NT2/D1 (cell line): ENCODE measurements at places on chromosomes 1 and 21.

DNA sequence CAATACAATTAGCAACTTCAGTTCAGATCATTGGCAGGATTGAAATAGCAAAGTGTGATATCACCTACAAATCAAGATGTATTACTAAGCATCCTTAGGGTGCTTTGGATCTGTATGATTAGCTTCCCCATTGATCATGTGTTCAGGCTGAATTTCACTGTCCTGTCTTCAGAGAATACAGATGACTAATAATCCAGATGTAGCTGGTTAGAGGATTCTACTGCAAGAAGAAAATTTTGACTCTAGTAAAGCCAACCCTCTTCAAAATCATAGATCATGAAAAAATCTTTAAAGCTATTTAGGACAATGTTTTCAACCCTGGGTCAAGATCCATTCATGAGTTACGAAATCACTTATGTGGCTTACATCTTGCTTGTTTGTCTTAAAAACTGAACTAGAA is 184.4 kb downstream of the PTGER3 start:
- DNase-seq, result no peak

DNA sequence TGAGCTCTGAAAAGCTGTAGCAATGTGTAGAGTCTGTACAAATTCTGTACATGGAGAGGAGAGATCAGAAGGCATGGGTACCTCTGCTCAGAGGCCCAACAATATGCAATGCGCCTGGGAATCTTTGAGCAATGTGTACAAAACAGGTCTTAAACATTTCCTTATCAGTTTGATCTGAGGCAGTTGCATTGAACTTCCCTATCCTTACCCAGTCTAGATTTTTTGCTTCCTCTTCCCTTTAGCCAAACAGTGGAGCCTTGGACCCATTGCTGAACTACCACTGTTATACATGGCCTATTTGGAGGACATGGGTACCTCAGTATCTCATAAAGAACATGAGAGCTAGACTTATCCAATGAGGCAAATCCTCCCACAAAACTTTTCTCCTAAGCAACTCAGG is 12.6 kb upstream of the MNDA start:
- no peak for DNase-seq

GRCh38 chr1:214028649-214029406 is 41.1 kb downstream of the PROX1 start:
- DNase-seq, result no peak

DNA sequence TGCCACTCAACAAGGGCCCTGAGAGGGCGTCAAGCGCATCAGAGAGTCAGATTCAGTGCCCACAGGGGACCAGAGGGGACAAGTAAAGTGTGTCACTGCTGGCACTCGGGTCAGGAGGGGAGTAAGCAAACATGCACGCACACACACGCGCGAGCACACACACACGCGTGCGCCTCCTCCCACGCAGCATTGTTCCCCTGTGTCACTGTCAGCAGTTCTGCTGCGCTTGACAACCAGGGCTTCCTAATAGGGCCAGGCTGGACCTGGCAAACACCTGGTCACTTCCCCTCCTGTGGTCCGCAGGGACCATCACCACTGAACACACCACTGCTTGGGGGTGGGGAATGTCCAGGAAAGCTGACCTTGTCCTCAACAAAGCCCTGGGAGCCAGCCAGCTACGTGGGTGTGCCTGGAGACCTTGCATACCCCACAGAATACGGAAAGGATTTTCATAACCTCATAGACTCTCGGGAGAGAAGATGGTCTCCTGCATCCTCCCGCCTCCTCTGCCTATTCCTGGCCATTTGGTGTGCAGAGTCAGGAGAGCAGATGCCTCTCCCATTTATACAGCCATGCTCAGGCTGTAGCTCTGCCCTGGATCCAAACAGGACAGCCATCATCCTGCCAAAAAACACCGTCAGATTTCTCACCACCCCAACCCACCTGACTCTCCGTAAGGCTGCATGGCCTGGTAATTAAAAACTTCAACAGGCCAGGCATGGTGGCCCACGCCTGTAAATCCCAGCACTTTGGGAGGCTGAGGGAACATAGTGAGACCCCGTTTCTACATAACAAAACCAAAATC is 73.2 kb downstream of the SSBP3 start:
- DNase-seq, result no peak

GRCh38 chr1:5571438-5571837 is 420.8 kb downstream of the NPHP4 start:
- DNase-seq, result no peak

DNA sequence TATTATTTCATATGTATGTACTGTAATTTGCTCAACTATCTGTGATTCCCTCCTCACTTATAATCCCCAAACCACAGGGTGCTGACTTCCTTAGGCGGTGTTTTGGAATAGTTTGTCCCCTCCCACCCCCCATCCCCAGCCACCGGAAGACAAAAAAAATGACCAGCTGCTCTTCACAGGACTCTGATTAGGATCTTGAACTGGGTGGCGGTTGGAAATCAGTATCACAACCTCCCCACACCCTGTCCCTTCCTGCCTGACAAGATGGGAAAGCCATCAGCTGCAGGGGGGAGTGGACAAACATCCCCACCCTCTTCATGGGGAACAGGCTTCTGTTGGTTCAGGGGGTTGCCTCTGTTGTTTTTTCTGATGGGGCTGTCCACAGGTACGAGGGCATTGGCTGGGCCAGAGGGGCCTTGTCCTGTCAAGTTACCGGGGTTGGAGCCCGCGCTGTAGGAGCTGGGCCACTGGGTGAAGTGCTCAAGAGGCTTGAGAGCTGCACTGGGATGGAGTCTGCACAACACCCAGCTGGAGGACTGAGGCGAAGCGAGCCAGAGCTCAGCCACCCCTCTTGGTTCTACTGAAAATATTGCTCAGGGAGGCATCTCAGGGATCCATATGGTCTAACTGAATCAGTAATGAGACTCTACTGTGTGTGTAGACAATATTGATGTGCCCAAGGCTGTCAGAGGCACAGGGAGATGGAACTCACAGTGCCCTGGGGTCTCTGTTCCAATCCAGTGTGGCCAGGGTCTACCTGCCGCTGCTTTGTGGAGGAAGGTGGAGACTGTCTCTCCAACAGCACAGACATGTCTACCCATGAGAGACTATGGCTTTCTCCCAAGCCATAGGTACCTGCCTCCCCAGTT is 28.2 kb downstream of the NAV1 start:
- no peak for DNase-seq

- DNase-seq, result no peak
Measured at GRCh38 chr1:227898502-227899140, 49.1 kb downstream of the WNT9A start.

DNA sequence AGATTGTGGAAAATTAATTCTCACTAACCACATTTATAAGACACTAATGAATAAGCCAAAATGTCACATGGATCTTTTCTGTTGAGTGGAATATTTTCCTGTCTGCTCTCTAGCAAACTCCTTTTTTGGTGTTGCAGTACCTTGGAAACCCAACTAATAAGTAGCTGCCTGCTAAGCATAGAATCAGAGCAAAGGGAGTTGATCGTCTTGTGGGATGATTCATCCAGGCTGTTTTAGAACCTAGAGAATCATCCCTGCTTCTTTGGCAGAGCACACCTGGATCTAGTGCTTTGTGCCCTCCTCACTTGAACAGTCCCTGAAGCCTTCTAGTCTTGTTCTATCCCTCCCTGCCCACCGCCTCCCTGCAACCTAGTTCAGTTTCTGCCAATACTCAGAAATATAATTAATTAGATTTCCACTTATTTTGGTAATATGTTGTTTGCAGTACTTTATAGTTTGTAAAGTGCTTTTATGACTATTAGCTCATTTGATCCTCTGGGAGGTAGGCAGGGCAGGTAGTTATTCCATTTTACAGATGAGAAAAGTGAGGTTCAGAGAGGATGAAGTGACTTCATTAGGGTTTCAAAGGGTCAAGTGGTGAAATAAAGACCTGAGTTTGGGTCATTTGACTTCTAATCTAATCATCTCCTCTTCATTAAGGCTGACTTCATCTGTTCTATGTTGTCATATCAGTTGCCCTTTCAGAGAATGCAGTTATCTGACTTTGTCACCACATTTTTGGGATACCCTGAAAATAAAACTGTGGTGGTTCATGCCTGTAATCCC is 2.5 kb downstream of the AGO4 start:
- no peak for DNase-seq

DNA sequence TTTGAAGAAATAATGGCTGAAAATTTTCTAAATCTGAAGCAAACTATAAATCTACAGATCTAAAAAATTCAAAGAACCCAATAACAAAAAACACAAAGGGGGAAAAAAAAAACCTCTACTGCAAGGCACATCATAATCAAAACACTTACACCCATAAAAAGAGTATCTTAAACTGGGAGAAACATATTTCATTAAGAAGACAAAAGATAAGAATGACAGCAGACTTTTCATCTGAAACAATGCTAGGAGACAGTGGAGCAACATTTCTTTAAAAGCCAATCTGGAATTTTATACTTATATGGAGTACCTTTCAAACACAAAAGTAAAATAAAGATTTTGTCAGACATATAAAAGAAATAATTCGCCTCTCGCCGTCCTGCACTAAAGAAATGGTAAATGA is 49.1 kb downstream of the COP1 start:
- no peak for DNase-seq

- DNase-seq, result no peak
Measured at GRCh38 chr1:184455786-184456185, 69.0 kb downstream of the C1orf21 start.

DNA sequence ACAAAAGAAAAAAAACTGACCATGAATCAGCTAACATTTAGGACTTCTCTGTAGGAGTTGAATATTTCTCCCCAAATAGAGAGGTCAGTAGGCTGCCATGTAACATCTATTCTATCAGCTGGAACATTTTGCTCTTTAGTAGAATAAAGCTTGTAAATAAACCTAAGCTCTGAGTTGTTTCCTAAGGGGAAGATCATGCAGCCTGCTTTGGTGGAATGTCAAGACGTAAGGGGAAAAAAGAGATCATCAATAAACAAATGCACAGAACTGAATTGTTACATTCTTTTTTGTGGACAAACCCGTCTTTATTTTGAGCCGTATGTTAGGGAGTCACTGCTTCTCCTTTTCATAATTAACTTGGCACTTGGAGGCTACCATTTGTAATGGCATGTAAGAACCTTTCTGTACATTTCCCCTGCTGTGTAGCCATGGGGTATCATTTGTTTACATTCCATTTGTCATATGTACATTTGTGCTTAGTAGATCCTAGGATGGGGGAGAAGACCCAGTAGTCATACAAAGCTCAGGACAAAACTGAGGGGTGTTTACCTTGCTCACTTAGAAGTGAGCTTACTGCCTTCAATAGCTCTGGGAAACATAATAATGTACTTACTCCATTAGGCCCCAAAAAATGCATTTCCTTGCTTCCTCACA is 10.8 kb upstream of the PALMD start:
- DNase-seq, result no peak

DNA sequence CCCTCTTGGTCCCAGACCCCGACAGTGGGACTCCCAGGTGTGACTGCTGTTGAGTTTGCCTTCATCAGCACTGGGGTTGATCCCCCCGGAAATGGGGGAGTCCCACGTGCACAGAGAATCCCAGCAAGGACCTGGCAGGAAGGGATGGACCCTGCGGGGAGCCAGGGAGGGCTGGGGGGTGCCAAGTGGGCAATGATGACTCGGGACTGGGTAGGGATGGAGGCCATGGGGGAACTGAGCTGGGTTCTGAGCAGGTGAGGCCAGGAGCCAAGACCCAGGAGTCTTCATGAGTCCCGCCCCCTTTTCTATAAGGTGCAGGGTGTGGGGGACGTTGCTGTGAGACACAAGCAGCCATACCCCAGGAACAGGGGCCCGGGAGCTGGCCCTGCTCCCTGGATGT is 103.8 kb downstream of the CRYAA start:
- DNase-seq, result no peak
